ENCODE measurements at places on chromosomes 11 and 22.

GRCh38 chr22:50269573-50269969 is 609 bp downstream of the MAPK11 start:
- DNase-seq = peak; percentile 41

GRCh38 chr22:46748908-46749675 is 11.0 kb upstream of the CERK start:
- no peak for DNase-seq

GRCh38 chr11:40597546-40598113 is 861.8 kb downstream of the LRRC4C start:
- peak; percentile 64 for DNase-seq

- no peak for DNase-seq
These were observed 164.8 kb downstream of the C11orf87 start for GRCh38 chr11:109586789-109587188.

GRCh38 chr22:47627556-47628253 is 865.3 kb downstream of the TBC1D22A start:
- DNase-seq = no peak

DNA sequence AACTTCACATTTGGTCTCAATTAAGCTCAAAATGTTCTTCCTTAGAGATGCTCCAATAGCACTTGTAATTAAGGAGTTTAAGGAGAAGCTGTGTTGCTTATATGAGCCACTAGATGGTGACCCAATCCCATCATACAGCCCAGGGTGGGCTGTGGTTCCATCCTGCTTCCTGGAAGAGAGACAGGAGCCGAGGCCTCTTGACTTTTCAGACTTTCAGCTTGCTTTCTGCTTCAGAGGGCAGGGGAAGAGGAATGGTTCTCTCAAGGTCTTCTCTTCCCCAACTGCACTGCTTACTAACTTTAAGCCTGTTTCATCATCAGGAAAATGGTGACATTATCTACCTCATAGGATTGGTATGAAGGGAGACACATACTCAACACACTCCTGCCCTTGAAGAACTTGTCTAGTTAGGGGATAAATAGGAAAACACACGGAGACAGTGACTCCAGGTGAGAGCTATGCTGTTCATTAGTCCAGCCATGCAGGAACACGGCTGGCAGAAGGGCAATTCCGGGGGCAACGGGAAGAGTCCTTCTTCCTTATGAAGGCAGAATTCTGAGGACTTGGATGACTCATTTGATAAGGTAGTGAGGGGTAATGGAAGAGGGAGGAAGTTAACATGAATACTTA is 20.1 kb downstream of the TMEM218 start:
- DNase-seq = peak; percentile 68

DNA sequence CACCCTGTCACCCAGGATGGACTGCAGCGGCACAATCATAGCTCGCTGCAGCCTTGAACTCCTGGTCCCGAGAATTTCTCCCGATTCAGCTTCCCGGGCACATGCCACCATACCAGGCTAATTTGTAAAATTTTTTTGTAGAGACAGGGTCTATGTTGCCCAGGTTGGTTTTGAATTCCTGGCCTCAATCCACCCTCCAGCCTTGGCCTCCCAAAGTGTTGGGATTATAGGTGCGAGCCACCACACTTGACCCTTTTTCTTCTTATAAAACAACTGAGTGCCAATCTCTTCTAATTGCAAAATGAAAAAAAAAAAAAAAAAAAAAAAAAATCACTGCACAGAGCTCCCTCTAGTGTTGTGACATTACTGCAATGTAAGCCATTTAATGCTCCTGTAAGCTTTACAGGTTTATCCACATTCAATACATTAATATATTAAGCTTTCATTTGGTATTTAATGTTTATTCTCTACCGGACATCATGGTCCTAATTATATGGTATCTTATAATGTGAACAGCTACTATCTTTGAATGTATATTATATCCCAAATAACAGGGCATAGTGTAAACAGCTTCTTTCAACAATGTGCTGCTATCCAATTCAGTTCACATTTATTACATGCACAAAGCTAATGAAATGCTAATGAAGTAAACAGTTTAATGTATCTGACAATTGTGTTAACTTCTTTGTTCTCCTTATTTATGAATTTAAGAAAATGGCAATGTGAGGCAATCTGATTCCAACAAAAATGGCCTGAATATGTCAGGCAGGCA is 44.6 kb downstream of the COPB1 start:
- no peak for DNase-seq

DNA sequence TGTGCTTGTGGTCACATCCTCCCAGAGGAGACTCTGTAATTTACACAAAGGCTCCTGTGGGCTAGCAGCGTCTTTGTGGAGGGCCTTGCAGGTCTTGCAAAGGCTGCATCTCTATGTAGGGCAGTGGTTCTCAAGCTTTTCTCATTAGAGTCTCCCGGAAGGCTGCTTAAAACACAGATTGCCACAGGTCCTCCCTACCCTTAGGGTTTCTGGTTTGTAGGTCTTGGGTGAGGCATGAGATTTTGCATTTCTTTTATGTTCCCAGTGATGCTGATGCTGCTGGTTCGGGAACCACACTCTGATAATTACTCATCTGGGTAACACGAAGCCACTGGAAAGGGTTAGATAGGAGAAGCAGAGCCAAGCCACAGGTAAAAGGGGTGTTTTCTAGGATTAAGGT is 151.3 kb upstream of the ZBED5 start:
- no peak for DNase-seq

DNA sequence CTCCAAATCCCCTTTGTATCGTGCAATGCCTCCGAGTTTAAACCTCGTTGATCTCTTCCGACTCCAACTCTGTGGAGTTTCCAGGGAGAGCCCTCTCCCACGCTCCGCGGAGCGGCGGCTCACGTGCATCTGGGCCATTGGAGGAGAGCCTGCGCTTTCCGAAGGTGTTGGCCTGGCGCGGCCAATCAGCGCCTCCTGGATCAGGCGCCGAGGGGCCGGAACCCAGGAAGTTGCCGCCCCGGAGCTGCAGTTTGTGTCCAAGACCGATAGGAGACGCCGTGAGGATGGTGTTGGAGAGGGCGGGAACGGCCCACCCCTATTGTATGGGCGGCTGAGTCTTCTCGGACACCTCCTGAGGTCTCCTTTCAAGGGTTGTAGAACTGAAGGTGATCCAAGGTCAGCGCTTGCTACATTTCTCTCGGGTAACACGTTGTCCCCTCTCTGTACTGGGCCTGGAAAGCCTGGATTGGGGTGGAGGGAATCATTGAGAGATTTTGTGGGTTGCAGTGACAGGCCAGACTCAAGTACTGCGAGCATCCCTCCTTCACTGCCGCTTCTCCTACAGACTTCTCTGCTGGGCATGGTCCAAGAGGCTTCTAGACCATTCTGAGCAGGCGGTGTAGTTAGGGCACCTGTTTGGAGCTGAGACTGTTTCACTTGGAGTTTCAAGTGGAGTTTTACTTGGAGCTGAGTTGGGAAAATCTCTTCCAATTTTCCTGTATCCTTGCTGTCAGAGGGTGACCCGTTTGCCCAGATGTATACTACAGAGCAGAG is 1.7 kb downstream of the ADAMTS15 start:
- peak; percentile 91 for DNase-seq

- no peak for DNase-seq
These were observed 179.7 kb downstream of the IGLL1 start for GRCh38 chr22:23400286-23400981.

GRCh38 chr22:39467390-39467895 is 10.6 kb downstream of the MGAT3 start:
- DNase-seq = no peak

DNA sequence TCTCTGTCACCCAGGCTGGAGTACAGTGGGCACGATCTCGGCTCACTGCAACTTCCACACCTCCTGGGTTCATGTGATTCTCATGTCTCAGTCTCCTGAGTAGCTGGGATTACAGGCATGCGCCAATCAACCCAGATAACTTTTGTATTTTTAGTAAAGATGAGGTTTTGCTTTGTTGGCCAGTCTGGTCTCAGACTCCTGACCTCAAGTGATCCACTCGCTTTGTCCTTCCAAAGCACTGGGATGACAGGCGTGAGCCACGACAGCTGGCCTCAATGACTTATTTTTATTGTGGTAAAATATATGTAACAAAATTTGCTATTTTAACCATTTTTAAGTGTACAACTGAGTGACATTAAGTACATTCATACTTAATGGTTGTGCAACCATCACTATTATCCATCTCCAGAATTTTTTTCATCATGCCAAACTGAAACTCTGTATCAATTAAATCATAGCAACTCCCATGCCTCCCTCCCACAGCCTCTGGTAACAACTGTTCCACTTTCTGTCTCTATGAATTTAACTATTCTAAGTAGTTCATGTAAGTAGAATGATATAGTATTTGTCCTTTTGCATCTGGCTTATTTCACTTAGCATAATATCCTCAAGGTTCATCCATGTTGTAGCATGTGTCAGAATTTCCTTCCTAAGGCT is 50.7 kb upstream of the CWF19L2 start:
- DNase-seq = no peak

GRCh38 chr11:19380375-19380774 is 139.6 kb upstream of the E2F8 start:
- no peak for DNase-seq

DNA sequence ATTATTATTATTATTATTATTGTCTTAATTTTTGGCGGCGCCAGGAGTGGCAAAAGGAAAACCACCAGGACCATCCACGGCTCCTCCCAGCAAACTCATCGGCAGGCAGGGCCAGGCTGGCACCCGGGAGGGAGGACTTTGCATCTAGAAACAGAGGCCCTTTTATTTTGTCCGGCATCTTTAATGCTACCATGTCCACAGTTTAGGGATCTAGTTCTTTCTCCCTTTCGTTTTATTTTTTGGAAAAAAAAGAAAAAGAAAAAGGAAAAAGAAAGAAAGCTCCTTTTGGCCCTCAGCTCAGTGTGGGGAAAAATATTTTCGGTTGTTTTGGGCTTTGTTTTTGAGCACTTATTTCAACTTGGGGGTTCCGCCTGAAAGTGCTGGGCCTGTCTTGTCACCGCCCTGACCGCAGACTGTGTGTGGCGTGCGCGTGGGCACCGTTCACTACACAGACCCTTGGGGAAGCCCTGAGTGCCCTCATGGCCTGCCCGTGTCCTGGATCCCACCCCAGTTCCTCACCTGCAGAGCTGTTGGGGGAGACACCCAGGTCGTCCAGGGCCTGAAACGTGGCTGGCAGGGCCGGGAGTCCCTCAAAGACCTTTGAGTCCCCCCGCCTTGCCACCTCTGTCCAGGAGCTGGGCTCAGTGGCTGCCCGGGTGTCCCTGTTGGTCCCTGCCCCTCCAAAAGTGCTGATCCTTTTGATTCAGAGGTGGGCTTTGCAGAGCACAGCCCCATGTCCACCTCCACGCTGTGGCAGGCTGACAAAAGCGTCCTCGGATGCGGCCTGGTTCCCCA is 69.1 kb upstream of the PPARA start:
- DNase-seq = no peak

DNA sequence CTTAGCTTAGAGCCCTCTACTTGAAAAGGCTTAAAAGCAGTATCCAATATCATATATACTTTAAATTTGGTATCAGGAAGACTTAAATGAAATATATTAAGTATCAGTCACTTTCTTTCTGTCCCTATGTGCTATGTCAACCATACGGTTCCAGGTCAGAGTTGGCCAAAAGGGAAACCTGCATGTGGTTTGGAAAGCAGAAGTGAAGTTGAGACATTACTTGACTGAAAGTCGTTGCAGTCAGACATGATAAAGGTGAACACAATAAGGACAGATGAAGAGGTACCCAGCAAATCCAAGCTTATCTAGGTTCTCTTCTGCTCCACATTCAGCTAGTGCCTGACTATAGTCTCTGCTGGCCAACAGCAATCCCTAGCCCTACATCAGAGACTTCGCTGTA is 336.8 kb downstream of the KCNA4 start:
- DNase-seq = no peak

DNA sequence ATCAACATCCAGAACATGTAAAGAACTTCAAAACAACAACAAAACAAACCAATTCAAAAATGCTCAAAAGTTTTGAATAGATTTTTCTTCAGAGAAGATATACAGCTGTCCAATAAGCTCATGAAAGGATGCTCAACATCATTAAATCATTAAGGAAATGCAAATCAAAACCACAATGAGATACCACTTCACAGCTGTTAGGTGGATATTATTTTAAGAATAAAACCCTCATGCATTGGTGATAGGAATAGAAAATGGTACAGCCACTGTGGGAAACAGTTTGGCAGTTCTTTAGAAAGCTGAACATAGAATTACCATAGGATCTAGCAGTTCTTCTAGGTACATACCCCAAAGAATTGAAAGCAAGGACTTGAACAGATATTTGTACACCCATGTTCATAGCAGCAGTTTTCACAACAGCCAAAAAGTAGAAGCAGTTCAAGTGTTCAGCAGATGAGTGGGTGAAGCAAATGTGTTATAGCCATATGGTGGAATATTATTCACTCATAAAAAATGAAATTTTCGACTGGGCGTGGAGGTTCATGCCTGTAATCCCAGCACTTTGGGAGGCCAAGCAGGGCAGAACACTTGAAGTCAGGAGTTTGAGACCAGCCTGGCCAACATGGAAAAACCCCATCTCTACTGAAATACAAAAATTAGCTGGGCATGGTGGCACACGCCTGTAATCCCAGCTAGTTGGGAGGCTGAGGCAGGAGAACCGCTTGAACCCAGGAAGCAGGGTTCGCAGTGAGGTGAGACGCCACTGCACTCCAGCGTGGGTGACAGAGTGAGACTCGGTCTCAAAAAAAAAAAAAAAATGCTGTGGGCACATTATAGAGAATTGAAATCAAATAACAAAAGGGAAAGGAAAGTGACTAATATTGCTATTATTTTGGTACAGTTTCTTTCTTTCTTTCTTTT is 42.9 kb downstream of the CBL start:
- DNase-seq = no peak

- DNase-seq = no peak
These were observed 7.0 kb downstream of the CSRP3 start for GRCh38 chr11:19194620-19195308.

DNA sequence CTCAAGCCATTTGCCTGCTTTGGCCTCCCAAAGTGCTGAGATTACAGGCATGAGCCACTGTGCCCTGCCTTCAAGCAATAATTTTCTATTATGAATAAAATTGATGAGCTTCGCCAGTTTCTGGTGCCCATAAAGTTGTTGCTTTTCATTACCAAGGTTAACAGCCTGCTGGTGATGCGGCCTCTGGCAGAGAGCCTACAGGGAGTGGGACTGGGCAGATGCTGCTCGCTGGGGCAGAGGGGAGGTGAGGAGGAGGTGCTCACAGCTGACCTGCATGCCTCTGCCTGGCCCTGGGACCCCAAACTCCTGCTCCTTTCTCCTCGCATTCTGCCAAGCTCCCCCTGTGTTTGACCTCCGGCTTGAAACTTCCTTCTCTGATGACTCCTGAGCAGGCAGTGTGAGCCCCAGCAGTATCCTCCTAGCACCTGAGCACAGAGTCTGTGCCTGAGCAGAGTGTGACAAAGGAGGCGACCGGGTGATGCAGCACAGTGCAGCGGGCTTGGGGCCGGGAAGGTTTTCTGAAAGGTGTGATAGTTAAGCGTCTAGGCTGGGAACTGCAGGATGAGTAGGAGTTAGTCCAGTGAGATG is 56.1 kb upstream of the B3GAT1 start:
- DNase-seq = no peak
